ENCODE measurements at places on chromosomes 12 and 14.

- no peaks in the 10 kb centered on the region for H3K36me3 ChIP-seq
- no peak overlapping the region for H3K4me3 ChIP-seq
- H3K27ac ChIP-seq: no peak overlapping the region
- no peaks in the 10 kb centered on the region for H3K4me1 ChIP-seq
Measured at GRCh38 chr12:70560671-70561070, 76.6 kb downstream of the PTPRB start.

DNA sequence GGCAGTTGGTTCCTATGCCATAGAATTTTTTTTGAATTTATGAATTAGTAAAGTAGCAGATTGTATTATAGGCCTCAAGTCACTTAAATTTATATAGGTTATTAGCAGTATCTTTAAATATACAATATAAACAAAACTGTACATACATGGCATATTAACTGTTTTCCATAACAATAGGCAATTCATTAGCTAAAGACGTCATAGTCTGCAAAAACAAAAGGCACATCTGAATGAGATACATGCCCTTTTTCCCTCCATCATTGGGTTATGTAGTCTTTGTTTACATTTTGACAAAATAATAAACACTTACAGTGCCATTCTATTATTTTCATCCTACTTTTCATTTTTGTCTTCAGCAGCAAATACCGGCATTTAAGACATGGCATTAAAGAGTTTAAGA, 1.1 kb upstream of the VCPKMT start:
- DNase-seq: no peak
- no peaks in the 10 kb centered on the region for H3K27me3 ChIP-seq

- no peaks in the 10 kb centered on the region for H3K36me3 ChIP-seq
- no peak overlapping the region for H3K4me3 ChIP-seq
- H3K4me1 ChIP-seq: no peaks in the 10 kb centered on the region
- DNase-seq: no peak
- H3K27me3 ChIP-seq: no peaks in the 10 kb centered on the region
Measured at GRCh38 chr12:15453613-15454012, 131.3 kb downstream of the PTPRO start.

DNA sequence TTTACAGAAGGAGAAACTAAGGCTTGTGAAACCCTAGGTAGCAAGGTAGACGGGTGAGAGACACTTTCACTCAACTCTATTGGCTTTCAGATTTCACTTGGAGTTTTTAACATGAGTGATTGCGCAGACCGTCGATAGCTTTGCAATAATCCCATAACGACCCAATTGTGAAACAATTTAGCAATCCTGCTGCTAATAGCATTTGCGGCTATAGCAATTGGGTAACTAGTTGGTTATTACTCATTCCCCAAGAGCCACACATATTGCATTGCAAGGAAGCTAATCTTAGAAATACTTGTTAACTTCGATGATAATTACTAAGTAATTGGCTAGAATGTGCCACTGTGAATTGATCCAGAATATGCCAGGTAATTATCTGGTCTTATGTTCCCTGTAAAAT, 159.9 kb upstream of the NOS1 start:
- no peak overlapping the region for H3K27ac ChIP-seq
- no peak overlapping the region for H3K4me3 ChIP-seq
- H3K27me3 ChIP-seq: no peaks in the 10 kb centered on the region
- H3K36me3 ChIP-seq: no peaks in the 10 kb centered on the region
- no peaks in the 10 kb centered on the region for H3K4me1 ChIP-seq

DNA sequence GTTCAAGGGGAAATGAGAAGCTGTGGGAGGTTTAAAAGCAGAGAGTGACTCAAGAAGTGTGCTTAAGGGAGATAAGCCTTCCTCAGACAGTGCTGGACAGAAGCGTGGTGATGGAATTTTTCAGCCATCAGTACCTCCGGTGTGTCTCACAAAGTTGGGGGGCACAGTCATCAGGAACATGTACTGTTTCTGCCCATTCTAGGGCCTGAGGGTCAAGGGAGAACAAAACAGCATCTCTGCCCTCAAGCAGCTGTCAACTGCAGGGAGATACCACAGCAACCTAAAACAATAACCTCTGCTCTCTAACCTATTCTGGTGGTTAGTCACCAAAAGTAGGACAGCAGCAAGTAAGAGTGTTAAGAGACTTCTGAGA, 2.0 kb upstream of the STON2 start:
- peaks cover 10% of the 10 kb centered on the region for H3K36me3 ChIP-seq
- H3K27ac ChIP-seq: no peak overlapping the region
- H3K27me3 ChIP-seq: no peaks in the 10 kb centered on the region
- H3K4me1 ChIP-seq: peaks cover 13% of the 10 kb centered on the region

GRCh38 chr12:111102102-111102739, 181.8 kb upstream of the MYL2 start:
- H3K4me1 ChIP-seq: no peaks in the 10 kb centered on the region
- no peaks in the 10 kb centered on the region for H3K27me3 ChIP-seq
- H3K27ac ChIP-seq: no peak overlapping the region
- no peaks in the 10 kb centered on the region for H3K36me3 ChIP-seq
- no peak overlapping the region for H3K4me3 ChIP-seq
